Bladder microvascular endothelial cell (primary cell): ENCODE measurements at places on chromosomes 4 and X. TPM values are rescaled to one million over a fixed set of nuclear protein-coding genes. Genes with fewer than 3 reads are reported as not detected.

Gene MYL5
- 10.8 and 18.3 TPM in 2 replicates for total RNA-seq

Gene SPANXN4
- not detected in 2 replicates for total RNA-seq

Gene CENPVL2
- total RNA-seq: not detected in 2 replicates

Gene EGFL6
- not detected in 2 replicates for total RNA-seq

Gene PRDM8
- 0.25 TPM in 1 of 2 replicates, not detected in the other for total RNA-seq

Gene ENAM
- not detected in 2 replicates for total RNA-seq

Gene TCEAL9
- 61.4 and 90.8 TPM in 2 replicates for total RNA-seq

Gene RTL5
- 0.16 and 1.1 TPM in 2 replicates for total RNA-seq

Gene BEND4
- 0.32 and 0.38 TPM in 2 replicates for total RNA-seq

Gene PF4V1
- total RNA-seq: 0.25 TPM in 1 of 2 replicates, not detected in the other

Gene ASMT
- not detected in 2 replicates for total RNA-seq
